ENCODE measurements at places on chromosomes 1 and 21. TPM values are rescaled to one million over a fixed set of nuclear protein-coding genes. Genes with fewer than 3 reads are reported as not detected.

- H3K27me3 ChIP-seq: no peaks in the 10 kb centered on the region
- H3K36me3 ChIP-seq: peaks cover 8% of the 10 kb centered on the region
- H3K4me3 ChIP-seq: no peak overlapping the region
- DNase-seq: no peak
Observed at GRCh38 chr1:159937054-159937750, 8.2 kb downstream of the IGSF9 start.

GRCh38 chr1:157069601-157070000 lies 24.1 kb upstream of the ARHGEF11 start:
- H3K36me3 ChIP-seq: no peaks in the 10 kb centered on the region
- no peak for DNase-seq
- no peak overlapping the region for H3K27ac ChIP-seq
- H3K4me3 ChIP-seq: no peak overlapping the region
- no peaks in the 10 kb centered on the region for H3K27me3 ChIP-seq

DNA sequence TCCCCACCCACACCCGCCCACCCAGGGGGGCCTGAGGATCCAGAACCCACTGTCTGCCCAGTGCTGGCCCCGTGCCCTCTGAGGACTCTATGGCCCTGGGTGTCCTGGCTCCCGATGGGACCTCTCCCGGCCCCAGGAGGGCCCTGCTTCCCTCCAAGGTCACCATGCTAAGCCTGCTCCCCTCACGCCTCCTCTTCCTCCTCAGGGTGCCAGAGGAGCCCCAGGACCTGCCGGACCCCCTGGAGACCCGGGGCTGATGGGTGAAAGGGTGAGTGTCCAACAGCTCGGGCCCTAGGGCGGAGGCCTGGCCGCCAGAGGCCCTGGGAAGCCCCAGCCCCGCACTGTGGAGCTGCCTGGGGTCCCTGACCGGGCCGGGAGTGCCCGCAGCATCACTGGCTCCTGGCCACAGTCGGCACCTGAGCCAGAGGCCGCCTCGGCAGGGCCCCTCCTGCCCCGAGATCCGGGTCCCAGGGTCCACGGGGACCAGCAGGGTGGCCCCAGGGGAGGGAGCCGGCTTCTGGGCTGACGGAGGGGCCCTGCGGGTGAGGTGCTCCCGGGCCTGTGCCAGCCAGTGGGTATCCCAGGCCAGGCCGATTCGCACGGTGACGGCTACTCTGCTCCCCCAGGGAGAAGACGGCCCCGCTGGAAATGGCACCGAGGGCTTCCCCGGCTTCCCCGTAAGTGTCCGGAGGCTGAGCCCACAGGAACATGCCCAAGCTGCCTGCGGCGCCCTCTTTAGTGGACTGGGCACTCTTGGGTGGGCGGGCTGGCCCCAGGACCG lies 16.1 kb downstream of the COL6A1 start:
- no peak overlapping the region for H3K4me3 ChIP-seq
- H3K4me1 ChIP-seq: no peaks in the 10 kb centered on the region
- no peaks in the 10 kb centered on the region for H3K27me3 ChIP-seq
- peaks cover 100% of the 10 kb centered on the region for H3K36me3 ChIP-seq

DNA sequence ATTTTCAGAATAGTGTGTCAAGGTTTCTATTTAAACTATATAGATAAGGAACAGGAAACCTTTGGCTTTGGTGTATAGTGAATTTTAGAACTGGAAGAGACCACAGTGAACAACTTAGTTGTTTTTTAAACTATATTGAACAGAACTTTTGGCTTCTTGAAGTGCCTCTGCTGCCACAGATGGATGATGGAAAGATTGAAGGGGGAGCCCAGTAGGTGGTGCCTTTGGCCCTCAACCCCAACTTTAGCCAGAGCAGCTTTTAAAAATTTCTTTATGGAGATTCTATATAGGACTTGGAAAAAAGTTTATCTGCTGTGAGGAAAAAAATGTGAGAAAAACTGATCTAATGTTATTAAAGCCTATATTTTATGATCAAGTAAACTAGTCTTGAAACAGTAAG lies 50.2 kb downstream of the SWT1 start:
- H3K27me3 ChIP-seq: no peaks in the 10 kb centered on the region
- DNase-seq: no peak
- no peak overlapping the region for H3K4me3 ChIP-seq

DNA sequence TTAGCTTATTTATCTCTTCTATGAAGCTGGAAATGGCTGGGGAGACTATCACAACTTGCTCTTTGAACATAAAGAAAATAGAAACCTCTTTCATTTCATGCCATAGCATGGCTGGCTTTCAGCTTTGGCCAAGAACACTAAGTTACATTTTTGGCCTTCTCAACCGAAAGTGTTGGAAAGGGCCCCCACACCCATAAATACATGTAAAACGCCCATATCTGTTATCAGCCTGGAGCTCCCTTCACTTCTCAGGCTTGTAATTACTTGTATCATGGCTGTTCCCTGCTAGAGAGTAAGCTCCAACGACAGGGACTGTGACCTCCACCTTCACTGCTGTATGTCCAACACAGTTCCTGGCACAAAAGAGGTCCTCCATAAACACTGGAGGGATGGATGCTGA lies 12.7 kb upstream of the EIF4G3 start:
- peaks cover 6% of the 10 kb centered on the region for H3K4me1 ChIP-seq
- no peak overlapping the region for H3K4me3 ChIP-seq
- no peak overlapping the region for H3K27ac ChIP-seq
- no peaks in the 10 kb centered on the region for H3K27me3 ChIP-seq

CFAP57 gene
- polyA plus RNA-seq: 6.3 TPM
